ENCODE measurements at places on chromosomes 1 and 21.

DNA sequence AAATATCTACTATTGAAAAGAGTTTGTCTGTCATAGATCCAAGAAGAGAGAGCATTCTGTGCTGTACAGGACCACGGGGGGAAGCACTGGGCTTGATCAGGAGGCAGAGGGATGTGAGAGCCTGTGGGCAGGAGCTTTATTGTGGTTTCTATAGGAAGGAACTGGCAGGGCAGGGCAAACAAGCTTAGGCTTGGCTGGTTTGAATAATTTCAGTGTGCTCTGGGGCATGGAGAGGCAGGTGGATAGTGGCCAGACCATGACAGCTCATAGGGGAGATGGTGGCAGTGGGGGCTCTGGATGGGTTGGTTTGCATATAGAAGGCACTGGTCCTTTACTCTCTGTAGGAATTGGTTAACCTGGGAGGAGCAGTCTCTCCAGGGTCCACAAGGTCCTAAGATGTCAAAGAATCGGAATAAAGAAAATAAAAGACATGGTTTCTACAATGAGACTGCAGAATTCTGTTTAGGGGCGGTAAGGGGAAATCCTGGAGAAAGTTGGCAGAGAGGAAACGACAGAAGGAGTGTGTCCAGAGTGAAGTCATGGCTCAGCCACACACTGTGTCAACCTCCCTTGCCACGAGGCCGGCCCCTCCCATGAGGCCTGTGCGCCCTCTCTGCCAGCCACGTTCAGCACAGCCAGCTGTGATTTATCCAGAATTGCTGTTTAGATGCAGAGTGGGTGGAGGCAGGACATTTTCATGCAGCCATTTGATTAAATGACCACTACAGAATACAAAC, 81.7 kb upstream of the PGBD5 start:
- DNase-seq: no peak

- DNase-seq: no peak
Measured at GRCh38 chr1:162904023-162904422, 43.0 kb upstream of the CCDC190 start.

- no peak for DNase-seq
Measured at GRCh38 chr1:226048886-226049285, 13.6 kb upstream of the H3-3A start.

DNA sequence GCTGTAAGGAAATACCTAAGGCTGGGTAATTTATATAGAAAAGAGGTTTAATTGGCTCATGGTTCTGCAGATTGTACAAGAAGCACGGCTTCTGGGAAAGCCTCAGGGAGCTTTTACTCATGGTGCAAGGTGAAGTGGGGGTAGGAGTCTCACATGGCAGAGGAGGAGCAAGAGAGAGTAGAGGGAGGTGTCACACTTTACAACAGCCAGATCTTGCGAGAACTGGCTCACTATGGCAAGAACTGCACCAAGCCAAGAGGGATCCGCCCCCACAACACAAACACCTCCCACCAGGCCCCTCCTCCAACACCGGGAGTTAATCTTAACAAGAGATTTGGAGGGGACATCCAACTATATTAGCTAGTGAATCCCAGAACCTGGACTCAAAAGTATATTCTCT, 135.4 kb upstream of the SOD1 start:
- no peak for DNase-seq

DNA sequence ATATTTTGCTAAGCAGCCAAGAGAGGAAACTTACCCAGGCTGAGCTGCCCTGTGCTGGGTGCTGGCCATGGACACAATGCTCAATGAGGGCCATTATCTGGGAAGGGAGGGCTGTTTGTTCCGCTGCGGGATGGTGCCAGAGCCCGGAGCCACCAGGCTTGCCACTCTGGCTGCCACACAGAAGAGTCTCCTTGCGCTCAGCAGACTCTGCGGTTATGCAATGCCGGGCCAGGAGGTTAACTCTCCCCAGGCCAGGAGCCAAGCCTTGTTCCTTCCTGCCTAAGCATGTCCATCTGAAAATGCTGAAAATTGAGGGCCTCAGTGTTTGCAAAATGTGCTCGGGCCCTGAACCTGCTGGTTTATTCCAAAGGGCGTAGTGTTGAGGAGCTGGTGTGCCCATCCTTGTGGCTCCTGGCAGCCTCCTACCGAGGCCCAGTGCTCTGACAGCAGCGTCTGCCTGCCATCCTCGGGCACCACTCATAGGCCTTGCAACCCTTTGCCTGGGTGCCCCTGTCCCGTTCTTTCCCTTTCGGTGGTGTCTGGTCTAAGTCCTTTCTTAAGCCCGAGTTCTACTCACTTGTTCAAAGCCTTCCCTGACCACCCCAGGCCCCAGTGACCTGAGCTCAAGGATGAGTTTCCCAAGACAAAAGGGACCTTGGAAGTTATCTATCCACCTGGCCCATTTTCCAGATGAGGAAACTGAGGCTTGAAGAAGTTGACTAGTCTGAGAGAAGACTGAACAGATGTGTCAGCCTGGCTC, 133.8 kb upstream of the EDN2 start:
- DNase-seq: no peak

DNA sequence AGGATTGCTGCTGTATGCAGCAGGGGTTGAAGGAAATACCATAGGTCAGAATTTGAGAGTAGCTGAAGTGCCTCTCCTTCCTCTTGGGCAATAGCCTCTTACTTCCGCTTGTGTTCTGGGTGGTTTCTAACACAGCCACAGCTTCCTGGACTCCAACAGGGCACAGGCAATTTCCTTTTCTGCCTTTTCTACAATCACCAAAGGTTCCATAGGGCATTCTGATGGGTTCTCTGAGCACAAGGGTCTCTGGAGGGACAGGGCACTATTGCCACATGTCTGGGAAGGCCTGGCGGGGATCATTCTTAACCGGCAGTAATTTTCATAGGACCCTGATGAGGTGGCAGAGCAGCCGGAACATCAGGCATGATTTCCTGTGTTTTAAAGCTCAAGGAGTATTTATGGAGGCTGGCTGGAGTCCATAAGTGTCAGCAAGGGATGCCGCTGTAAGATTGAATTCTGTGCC, 5.5 kb upstream of the AGTRAP start:
- no peak for DNase-seq

GRCh38 chr1:240612811-240613210, 856 bp upstream of the GREM2 start:
- DNase-seq: no peak

- no peak for DNase-seq
Measured at GRCh38 chr21:36297938-36298572, 21.9 kb upstream of the MORC3 start.

Data from NCI-H187 (cell line).